ENCODE measurements at places on chromosomes 3 and 15.

DNA sequence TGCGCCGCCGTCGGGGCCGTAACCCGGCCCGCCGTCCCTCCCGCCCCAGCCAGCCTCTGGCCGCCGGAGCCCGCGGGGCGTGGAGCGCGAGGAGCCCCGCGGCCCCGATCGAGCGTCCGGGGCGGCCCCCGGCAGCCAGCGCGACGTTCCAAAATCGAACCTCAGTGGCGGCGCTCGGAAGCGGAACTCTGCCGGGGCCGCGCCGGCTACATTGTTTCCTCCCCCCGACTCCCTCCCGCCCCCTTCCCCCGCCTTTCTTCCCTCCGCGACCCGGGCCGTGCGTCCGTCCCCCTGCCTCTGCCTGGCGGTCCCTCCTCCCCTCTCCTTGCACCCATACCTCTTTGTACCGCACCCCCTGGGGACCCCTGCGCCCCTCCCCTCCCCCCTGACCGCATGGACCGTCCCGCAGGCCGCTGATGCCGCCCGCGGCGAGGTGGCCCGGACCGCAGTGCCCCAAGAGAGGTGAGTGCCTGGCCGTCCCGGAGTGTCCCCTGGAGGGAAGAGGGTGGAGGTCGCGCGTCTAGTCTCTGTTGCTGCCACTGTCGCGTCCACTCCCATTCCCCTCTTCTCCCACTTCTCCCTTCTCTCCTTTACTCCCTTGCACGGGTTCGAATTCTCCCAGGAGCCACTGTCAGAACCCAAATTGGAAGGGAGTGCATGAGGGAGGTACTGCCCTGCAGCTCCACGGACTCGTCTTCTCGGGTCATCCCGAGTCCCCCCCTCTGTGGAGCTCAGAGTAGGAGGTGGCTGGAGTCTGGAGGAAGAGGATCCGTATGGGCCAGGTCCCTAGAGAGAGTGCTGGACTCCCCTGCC lies 585 bp downstream of the CSK start:
- DNase-seq = no peak

- no peak for DNase-seq
These were observed 22.1 kb downstream of the KLHL25 start for GRCh38 chr15:85772668-85773067.

DNA sequence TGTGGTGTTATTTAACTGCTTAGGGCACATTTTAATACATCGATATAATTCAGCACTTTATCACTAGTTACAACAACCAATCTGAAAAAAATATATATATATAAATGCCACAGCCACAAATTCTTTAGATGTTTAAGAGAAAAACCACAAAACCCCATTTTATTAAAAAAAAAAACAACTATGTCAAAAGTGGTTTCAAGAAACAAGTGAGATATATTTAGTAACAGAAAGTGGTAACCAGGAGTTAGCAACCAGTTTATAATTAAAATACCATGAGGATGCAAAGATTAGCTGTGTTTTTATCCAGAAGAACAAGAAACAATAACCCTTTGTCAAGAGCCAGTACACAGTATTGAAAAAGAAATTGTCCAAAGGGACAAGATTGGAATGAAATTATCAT lies 14.8 kb upstream of the DIPK2A start:
- DNase-seq = no peak

DNA sequence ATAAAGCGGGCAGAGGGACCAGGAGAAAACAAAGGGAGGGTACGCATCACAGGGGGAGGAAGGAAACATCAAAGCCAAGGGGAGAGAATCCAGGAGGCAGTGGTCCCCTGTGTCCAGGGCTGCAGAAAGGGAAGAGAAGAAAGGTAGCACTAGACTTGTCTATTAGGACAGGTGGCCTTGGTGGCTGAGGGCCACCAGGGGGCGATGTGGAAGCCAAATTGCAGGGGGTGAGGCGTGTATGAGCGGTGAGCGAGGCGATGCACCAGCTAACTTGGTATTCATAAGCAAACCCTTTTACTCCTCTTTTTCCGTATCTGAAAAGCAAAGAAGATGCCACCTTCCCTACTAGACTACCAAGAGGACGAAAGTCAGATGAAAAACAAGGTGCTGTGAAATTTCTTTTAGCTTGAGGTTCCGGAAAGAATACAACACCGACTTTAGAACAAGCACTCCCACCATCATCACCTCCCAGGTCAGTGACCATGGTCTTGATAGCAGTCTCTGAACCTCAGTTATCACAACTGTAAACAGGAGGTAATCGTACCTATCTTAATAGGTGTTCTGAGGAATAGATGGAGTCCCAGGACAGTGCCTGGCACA lies 654.4 kb upstream of the ADAMTS9 start:
- DNase-seq = no peak

GRCh38 chr3:184449161-184449515 lies 69.3 kb downstream of the CHRD start:
- no peak for DNase-seq

- DNase-seq = no peak
These were observed 428.8 kb downstream of the PYDC2 start for GRCh38 chr3:191889756-191890155.

DNA sequence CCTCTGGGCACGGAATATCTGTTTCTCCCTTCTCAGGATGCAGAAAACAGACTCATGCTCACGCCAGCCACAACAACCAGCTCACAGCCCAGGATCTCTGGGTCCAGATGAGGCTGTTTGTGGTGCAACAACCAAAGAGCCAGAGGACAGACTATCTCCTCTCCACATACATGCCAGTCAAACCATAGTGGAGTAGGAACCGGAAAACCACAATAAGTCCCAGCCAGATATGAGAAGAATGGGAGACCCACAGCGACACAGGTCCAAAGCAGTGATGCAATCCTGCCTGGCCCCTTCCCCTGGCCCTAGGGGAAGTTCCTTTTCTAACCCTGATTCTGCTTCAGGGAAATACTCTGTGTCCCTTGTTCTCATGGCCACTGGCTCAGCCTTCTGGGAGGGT lies 27.6 kb downstream of the MEX3B start:
- no peak for DNase-seq

DNA sequence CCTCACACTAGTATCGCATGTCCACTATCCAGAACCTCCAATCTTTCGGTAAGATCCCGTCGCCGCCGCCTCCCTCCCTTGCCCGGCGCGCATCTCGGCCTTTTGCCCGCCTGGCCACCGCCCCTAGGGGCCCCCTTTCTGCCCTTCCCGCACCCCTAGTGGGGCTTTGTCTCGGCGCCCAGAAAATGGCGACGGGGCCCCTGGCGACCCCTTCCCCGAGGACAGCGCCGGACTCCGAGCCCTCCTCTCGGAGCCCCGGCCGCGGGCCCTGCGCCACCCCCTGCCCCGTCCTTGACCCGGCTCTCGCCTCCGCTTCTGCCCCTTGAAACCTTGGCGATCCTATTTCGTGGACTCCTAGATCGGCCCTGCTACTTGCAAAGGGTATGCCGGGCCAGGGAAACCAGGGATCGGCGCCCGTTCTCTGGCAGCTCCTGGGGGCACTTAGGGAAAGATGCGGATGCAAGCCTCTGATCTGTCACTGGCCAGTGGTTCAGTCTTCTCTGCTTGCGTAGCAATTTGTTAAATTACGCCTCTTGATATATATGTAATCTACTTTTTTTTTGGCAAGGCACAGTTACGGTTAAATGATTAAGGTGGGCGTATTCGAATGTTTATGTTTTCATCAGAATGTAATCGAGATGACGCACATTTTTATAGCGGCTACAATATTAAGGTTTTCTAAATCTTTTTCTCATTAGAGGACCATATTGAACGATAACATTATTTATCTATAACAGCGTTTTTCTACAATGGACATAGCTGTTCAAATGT lies 603 bp downstream of the EIF1B start:
- no peak for DNase-seq

- DNase-seq = no peak
These were observed 27.9 kb downstream of the MUC20 start for GRCh38 chr3:195748661-195749060.

GRCh38 chr3:197260491-197261163 lies 37.8 kb downstream of the DLG1 start:
- no peak for DNase-seq

DNA sequence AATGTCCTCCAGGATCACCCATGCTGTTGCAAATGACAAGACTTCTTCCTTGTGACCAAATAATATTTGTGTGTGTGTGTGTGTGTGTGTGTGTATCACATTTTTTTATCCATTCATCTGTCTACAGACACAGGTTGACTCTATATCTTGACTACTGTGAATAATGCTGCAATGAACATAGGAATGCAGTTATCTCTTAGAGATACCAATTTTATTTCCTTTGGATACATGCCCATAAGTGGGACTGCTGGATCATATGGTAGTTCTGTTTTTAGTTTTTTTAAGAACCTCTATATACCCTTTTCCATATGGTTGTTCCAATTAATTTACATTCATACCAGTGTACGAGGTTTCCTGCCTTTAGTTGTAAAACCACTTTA lies 41.7 kb downstream of the GPR176 start:
- DNase-seq = no peak

GRCh38 chr15:92393071-92393979 lies at the start of gene ST8SIA2:
ST8SIA2 (plus strand) TSS chr15:92393881; CDS start chr15:92394065, 184 bp downstream.
- no peak for DNase-seq

GRCh38 chr3:52227766-52228165 lies 2.3 kb upstream of the TLR9 start:
- DNase-seq = no peak

DNA sequence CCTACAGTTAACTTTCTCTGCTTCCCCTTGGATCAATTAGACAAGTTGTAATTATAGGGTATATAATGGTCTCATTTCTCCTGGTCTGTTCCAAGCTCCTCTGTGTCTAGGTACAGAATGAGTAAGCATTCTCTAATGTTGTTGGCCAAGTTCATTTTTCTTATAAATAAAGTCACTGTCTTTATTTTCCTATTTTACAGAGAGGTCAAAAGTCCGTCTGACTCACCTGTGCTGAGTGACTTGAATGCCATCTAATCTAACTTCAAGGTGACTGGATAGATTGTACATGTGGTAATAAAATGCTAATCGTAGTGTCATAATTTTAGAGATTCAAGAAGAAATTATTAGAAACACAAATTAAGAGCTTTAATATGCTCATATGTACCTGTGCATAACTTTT lies 500.2 kb downstream of the PDCD6IP start:
- DNase-seq = no peak

GRCh38 chr3:151315136-151315535 lies 1.5 kb downstream of the GPR87 start:
- DNase-seq = no peak

GRCh38 chr15:68256675-68257450 lies 20.7 kb upstream of the FEM1B start:
- peak; percentile 63 for DNase-seq

GRCh38 chr15:29821416-29822099 lies 710 bp downstream of the TJP1 start:
- peak; percentile 79 for DNase-seq

DNA sequence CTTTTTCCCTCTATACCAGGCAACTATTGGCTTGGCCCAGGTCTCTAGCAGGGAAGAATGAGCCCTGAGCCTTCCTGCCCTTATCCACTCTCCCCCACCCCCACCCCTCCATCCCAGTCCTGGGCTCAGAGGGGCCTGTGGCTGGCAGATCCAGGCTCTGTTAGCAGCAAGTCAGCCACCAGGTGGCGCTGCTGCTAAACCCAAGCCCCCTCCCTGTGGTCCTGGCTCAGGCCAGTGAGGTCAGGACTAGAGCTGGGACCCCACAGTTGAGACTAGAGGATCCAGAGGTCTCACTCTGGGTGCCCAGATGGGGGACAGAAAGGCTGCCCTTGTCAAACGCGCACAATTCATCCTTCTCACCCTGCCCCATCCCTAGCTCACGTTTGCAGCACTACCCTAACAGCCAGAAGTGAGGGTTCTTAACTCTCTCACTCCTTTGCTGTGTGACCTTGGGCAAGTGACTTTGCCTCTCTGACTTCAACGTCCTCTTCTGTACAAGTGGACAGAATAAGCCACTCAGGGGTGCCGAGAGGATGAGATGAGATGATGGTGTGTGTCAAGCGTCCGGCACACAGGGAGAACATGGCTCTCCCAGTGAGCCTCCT lies 46.8 kb upstream of the SLC6A1 start:
- no peak for DNase-seq

Data from amniotic stem cell (primary cell).